Kidney epithelial cell (primary cell): ENCODE measurements at places on chromosomes 5 and 9. TPM values are rescaled to one million over a fixed set of nuclear protein-coding genes. Genes with fewer than 3 reads are reported as not detected.

Gene VCAN
- total RNA-seq = 175 and 178 TPM in 2 replicates

Gene PELO
- total RNA-seq = 19.0 and 23.9 TPM in 2 replicates

Gene HRH2
- total RNA-seq = 1.1 and 2.7 TPM in 2 replicates

Gene ACOT12
- total RNA-seq = not detected in 2 replicates

DNA sequence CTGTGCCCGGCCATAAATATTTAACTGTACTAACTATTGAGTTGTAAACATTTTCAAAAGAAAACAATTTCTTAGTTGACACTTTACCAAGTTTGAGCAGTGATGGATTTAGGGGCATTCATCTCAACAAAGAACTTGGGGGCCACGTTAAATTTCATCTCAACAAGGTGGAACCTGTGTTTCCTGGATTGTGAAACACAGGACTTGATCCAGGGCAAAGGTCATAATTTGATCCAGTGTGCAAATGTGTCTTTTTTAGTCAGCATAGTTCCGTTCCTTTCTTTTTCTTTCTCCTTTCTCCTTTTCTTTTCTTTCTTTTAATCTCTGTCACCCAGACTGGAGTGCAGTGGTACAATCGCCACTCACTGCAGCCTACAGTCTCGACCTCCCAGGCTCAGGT, 3.1 kb downstream of the GFRA3 start:
- no peak for DNase-seq

DNA sequence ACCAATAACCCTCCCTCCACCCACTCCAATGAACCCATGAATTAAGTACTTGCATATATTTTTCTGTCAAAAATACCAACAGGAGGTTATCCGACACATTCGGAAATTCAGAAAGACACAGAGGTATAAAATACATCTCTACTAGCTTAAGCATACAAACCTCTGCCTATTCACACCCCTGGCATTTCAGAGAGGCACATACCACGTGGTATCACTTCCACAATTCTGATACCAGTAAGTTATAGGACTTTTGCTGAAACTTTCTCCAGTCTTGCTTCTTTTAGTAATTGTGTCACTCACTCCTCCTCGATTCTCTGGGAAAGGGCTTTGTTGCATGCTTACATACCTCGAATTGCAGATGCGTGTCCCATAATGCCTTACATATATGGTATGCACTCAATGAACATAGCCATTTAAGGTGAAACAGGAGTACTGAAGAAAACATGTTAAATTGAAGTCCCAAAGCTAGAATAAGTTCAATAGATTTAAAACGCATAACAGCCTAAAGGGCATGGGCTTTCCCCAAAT, 58.1 kb downstream of the TLE1 start:
- DNase-seq = no peak

- DNase-seq = no peak
Observed at GRCh38 chr5:10511741-10512640, 51.9 kb upstream of the ANKRD33B start.

- DNase-seq = no peak
Observed at GRCh38 chr9:95516734-95517558, at the start of gene PTCH1. Gene PTCH1, minus strand, starts transcription at chr9:95516971.

Gene FAM81B
- total RNA-seq = 0.75 TPM in 1 of 2 replicates, not detected in the other

DNA sequence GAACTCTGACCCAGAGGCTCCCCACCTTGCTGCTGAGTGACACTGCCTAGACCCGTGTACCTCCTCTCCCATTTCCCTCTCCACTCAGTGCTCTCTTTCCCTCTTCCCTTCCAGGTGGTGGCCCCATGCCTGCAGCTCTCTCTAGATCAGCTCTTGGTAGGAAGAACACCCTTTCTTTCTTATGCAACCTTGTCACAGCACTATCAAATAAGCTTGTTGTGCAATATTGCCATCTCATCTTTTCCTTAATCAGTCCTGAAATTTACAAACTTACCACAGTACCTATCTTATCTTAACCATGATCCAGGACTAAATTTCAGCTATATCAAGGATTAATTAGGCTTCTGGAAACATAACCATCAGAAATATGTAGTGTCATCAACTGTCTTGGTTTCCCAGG, 88.6 kb downstream of the ZFAND5 start:
- DNase-seq = no peak

Gene DBH
- total RNA-seq = not detected in 2 replicates

DNA sequence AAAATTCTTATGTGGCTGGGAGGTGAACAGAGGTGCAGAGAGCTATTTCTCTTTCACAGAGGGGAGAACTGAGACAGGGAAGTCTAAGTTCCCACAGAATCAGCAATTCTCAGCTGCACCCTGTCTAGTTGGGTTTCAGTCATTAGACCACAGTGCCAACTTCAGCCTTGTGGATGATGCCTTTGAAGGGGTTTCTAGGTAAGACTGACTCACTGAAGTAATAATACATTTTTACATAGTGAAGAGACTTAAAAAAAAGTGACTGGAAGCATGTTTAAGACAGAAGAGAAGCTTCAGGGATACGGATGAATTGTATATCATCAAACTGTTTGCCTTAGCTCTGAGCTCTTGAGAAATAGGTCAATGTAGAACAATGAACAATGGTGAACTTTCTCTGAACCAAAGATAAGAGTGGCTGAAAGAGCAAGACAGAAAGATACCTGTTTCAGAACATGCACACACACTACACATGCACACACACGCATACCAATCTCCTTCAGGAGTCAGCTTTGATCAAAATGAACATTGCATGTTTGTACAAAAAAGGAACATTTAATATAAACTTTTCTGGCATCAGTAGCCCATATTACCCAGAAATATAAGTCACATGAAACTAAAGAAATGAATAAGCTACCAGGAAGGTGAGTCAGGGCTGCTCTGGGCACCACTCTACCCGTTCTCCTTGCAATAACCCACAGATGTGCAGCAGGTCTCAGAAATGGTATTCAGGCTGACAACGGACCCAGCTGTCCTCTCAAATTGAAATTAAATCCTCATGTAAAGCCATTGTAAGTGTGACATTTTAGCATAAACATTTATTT, 12.6 kb upstream of the FYB1 start:
- DNase-seq = no peak

GRCh38 chr5:73441378-73441777, 7.2 kb downstream of the FOXD1 start:
- no peak for DNase-seq

DNA sequence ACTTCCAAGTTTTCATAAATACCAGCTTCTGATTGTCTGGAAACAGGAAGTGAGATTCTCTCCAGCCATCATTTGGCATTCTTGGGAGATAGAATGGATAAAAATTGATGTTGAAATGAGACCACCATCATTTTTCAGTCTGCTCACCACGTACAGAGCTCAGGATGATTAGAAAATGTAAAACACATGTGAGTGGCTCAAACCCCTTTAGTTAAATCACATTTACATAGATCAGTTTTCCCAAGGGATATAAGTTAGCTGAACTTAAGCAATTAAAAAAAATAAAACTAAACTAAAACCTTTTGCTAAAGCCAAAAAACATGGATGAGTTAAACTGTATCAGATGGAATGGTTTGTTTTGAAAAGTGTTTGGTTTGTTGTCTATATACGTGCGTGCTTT, 37.1 kb upstream of the GDNF start:
- no peak for DNase-seq

- DNase-seq = no peak
Observed at GRCh38 chr5:145991044-145991575, 54.7 kb downstream of the SH3RF2 start.

DNA sequence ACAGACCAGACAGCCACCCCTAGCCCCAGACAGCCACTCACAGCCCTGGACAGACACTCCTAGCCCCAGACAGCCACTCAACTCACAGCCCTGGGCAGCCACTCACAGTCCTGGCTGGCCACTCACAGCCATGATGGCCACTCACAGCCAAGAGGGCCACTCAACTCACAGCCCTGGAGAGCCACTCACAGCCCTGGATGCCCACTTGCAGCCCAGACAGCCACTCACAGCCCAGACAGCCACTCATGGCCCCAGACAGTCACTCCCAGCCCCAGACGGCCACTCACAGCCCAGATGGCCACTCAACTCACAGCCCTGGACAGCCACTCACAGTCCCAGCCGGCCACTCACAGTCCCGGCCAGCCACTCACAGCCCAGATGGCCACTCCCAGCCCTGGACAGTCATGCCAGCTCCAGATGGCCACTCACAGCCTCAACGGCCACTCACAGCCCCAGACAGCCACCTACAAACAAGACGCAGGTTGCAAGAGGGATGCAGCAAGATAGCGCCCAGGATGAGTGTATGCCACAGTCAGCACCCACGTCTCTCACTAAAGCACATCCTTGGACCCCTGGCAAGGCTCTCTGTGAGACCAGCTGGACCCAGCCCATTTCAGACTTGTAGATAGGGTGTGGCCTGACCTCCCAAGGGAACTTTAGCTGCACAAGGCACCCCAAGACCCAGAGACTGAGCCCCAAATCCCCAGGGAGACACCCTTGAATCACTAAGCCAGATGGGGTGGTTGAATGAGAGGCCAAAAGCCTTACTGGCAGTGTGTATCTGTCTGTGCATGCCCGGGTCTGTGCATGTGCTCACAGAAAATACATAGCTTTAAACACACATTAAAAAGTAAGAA, 22.4 kb downstream of the ZDHHC11B start:
- DNase-seq = no peak

DNA sequence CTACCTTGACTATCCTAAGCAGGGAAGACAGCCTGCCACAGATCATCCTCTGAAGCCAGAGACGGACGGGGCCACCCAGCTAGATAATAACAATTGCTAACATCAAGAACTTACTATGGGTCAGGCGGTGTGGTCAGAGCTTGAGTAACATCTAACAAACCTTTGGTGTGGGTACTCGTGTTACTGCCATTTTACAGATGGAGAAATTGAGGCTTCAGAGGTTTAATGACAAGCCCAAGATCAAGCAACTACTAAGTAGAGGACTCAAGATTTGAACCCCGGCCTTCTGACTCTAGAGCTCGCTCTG, 16.7 kb upstream of the ARSI start:
- no peak for DNase-seq

DNA sequence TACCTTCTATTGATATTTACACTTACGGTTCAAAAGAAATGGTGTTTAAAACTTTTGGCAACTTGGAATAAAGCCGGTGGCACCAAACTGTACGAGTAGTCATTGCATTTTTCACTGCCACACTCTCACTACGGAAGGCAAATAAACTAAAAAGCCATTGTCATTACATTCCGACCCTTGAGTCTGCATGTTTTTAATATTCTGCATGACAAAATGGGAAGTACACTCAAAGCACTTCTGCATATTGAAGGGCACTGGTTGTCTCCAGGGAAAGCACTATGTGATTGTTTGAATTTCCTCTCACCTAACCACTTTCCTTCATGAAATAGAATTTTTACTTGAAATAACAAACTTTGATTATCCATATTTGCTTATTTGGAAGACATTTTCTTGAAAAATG, 426.3 kb downstream of the CETN3 start:
- DNase-seq = no peak

GRCh38 chr5:55750499-55750898, 12.6 kb downstream of the DDX4 start:
- no peak for DNase-seq

- peak; percentile 86 for DNase-seq
Observed at GRCh38 chr9:94799578-94800264, 73.2 kb downstream of the AOPEP start.

DNA sequence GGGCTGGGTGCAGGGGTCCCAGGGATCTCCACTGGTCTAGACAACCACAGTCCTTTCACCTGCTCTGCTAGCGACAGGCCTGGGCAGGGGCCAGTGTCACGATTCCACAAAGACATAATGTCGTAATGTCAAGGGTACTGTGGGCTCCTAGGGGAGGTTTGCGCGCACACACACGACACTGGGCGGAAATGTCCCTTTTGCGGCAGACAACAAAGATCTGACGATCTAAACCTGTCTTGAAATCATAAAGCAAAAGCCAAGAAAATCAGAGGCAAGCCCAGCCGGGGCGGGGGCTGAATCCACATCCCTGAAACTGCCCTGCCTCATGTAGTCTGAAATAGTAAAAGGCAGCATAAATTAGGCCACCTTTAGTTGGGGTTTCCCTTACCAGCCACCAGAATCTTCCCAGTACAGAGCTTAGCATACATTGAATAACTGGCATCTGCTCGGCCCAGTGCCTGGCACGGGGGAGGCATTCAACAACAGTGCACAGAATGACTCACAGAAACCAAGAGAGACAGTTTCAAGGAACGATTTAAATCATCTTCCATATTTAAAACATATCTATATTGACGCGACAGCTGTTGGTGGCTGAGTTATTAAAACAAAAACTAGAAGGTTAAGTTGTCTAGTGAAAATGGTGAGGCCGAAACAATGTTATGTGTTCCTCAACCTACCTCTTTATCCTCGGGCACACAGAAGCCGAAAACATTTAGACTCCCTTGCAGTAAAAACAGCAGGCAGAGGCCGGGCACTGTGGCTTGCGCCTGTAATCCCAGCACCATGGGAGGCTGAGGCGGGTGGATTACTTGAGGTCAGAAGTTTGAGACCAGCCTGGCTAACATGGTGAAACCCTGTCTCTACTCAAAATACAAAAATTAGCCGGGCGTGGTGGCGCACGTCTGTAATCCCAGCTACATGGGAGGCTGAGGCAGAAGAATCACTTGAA, 151.0 kb downstream of the MYO10 start:
- no peak for DNase-seq

DNA sequence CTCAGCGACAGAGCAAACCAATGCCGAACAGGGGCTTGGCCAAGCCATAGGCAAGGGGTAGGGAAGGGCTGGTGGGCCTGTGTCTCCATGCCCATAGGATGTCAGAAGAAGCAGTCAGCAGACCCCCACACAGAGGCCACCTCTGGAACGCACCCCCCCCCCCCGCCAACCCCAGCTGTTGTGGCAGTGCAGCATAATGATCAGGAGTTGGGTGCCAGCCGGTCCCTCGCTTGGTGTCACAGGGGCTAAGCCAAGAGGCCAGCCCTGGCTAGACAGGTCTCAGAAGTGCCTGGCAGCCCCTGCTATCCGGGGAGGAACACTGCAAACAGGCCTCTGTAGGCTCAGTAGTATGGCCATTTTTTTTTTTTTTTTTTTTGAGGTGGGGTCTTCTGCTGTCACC, 3.7 kb upstream of the MXD3 start:
- DNase-seq = no peak

Gene PCDHGA12
- 2.1 and 3.6 TPM in 2 replicates for total RNA-seq

Gene BAAT
- total RNA-seq = not detected in 2 replicates

- no peak for DNase-seq
Observed at GRCh38 chr5:135894276-135894675, 1.4 kb downstream of the IL9 start.

- no peak for DNase-seq
Observed at GRCh38 chr5:138491284-138491648, 26.0 kb downstream of the EGR1 start.
